Psoas muscle (tissue), 8 donors: ENCODE measurements at places on chromosomes 6 and 20.
A peak's percentile ranks its signal among the peaks of the same experiment; 100 is the strongest.

DNA sequence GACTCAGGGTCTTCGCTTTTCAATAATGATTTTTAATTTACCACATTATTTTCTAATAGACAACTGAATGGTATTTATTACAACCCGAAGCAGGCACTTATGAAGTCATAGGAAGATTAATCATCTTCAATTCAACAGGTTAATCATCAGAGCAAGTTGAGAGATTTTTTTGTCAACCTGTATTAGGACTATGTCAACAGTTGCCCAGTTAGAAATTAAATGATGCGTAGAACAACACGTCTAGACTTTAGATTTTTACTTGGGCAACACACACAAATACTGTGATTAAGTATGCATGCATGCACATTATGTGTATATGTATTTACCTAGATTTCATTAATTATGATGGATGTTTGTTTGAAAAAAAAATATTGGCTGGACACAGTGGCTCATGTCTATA lies 4.3 kb downstream of the ILRUN start:
- DNase-seq: no peak

GRCh38 chr6:47070461-47070860 lies 28.3 kb upstream of the ADGRF1 start:
- no peak for DNase-seq

DNA sequence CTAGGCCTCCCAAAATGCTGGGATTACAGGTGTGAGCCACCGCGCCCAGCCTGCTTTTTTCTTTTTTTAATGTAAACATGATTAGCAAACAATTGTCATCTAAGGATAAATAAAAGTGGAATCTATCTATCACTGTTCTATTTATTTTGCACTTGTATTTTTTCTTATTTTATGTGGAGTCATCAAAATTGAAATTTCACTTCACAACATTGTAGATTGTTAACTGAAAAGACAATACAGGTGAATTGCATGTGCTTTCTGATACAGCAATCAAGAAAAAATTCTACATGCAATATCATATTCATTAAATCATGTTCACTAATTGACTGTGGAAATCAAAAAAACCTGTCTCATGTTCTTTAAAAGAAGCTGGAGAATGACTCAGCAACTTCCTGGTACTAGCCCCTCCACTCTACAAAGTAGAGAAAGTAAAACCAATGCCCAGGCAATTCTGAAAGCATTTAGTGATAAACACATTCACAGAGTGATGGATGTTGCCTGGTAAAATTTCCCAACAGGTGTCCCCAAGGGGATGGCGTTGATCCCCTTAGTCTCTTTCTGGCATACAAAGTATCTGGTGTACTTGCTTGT lies 10.7 kb upstream of the RFX6 start:
- DNase-seq: no peak

GRCh38 chr6:128282961-128283360 lies 237.4 kb downstream of the PTPRK start:
- DNase-seq: no peak

- no peak for DNase-seq
These were observed 102.0 kb downstream of the BTBD3 start for GRCh38 chr20:12019715-12020114.

GRCh38 chr20:34062570-34063482 lies 49.2 kb downstream of the EIF2S2 start:
- no peak for DNase-seq

GRCh38 chr6:108560463-108561308 lies at the start of gene FOXO3:
Gene FOXO3 (plus strand): TSS chr6:108560917. CDS start chr6:108561209, 292 bp downstream.
- DNase-seq: peak; percentile 96

- no peak for DNase-seq
These were observed 208.6 kb upstream of the JARID2 start for GRCh38 chr6:15037253-15037652.

DNA sequence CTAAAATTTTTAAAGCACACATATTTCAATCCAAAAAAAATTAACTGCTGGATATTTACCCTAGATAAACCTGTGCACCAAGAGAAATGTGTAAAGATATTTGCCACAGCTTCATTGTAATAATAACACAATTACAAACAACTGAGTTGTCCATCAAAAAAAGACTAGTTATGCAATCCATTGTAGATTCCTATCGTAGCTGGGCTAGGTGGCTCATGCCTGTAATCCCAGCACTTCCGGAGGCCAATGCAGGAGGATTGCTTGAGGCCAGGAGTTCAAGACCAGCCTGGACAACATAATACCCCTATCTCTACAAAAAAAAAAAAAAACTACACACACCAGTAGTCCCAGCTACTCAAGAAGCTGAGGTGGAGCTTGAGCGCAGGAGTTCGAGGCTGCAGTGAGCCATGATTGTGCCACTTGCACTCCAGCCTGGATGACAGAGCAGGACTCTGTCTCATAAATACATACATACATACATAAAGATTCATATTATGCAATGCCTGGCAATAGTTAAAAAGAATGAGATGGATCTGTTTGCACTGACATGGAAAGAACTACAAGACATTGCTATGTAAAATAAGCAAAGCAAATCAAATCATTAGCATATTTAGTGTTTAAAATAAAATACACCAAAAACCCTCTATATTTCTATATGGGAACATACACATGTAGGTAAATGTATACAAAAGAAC lies 56.5 kb upstream of the CCDC28A start:
- DNase-seq: no peak

DNA sequence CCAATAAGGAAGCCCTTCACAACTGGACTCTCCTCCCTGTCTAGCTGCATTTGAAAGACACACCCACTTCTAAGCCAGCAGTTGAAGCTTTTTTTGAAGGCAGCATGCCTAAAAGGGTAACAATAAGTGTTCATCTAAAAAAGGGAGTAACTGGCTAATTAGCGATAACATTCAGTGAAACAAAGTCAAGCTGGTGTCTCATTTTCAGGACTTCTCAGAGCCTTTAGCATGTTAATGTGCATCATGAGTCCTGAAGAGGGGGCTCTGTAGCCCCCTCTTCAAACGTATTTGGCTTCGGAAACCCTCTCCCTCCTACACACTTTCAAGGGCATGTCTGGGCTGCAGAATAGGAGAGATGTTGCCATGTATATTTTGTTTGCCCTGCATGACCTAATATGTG lies 28.1 kb downstream of the SLC22A23 start:
- DNase-seq: no peak

GRCh38 chr6:84353459-84354423 lies 126.3 kb upstream of the CEP162 start:
- no peak for DNase-seq

DNA sequence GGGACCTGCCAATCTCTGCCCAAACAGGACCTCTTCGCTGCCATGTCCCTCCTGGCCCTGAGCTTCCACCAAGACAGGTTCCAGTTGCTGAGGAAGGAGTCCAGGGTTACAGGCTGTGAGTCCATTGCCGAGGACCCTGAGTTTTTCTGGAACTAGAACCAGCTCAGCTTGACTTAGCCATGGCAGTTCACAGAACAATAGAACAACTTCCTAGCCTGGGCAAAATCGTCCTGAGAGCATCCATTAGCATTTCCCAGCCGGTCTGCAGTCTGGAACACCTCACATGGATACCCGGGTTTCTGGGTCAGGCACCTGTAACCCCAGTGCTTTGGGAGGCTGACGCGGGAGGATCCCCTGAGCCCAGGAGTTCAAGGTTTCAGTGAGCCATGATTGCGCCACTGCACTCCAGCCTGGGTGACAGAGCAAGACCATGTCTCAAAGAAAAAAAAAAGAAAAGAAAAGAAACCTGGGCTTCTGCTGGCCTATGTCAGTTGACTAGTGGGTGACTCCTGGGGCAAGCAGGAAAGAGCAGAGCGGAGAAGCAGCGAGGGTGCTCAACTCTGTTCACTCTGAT lies 90.3 kb downstream of the TCP11 start:
- DNase-seq: no peak

DNA sequence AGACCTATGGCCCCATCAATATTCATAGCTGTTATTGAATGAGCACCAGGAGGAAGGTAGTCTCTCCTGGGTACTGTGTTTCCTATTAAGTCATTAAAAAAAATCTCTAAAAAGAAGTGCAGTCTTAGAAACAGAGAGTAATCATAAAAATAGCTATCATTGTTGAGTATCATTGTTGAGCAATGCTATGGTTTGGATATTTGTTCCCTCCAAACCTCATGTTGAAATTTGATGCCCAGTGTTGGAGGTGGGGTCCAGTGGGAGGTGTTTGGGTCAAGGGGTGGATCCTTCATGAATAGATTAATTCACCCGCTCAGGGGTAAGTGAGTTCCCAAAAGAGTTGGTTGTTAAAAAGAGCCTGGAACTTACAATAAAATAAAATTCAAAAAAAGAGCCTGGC lies 88.1 kb upstream of the IYD start:
- DNase-seq: no peak

DNA sequence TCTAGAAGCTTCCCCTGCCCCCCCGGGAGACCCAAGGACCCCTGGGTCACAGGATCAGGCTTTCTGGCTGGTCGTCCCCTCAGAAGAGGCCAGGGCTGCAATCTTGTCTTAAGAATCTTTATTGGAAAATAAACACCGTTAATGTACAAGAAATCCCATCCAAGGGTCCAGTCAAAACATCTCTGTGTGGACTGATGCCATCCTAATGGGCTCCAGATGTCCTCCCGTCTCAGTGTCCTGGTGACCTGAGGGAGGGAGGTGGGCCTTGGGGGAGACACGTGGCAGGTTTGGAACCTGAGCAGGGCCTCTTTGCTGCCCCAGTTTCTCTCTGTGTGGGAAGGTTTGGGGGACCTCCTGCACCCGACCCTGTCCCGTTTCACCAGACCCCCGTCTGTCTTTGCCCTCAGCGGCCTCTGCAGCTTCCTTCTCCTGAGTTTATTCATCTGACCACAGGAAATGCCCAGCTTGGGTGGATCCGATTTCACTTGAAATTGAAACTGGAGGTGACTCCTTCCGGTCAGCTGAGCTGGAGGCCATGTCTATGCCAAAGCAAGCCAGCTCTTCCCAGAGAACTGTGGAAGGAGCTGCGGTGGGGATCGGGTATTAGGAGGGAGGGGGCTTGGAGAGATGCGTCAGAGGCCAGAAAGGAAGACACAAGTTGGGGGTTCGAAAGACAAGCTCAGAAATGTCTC lies 75.1 kb downstream of the SLC2A10 start:
- no peak for DNase-seq

DNA sequence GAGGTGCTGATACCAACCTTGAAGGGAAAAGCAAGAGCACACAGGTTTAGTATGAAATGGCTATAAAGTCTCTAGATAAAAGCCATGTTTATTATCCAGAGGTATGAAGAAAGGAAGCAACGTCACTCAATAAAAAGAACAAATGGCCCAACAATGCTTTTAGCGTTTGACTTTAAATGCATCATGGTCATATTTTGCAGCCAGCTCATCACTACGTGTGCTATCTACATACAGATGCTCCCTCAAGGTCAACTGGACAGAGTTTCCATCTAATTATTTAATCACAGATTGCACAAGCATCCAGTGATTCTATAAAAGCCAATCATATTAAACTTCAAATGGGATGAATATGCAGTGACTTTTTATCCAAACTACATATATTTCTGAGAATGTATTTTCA lies 127.6 kb upstream of the SYNDIG1 start:
- DNase-seq: no peak

DNA sequence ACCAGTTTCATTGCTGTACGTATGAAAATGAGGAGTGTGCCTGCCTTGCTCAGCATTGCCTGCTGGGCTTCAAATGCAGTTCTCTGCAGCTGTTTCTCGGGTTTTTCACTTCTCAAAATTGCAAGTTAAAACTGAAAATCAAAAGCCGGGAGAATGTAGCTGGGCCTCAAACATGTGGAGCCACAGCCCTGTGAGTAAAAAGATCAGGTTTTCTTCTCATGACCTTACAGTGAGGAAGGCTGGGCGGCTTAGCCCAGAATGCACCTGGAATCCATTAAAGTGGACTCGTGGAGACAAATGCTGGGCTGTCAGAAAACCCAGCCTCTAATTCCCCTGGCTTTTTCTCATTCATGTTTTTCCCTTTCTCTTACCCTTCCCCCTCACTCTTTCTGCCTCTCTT lies 34.4 kb downstream of the DSE start:
- DNase-seq: no peak

- no peak for DNase-seq
These were observed 199.4 kb downstream of the PHACTR1 start for GRCh38 chr6:12916006-12916405.

- DNase-seq: no peak
These were observed 129.2 kb downstream of the SMOC2 start for GRCh38 chr6:168570211-168570610.

- no peak for DNase-seq
These were observed 6.7 kb upstream of the PDSS2 start for GRCh38 chr6:107466062-107466461.

- DNase-seq: no peak
These were observed 248.3 kb downstream of the GMPR start for GRCh38 chr6:16486661-16487060.

- no peak for DNase-seq
These were observed 2.6 kb downstream of the PTK7 start for GRCh38 chr6:43078691-43079090.

- peak; percentile 82 for DNase-seq
These were observed 23.9 kb downstream of the MYH7B start for GRCh38 chr20:34979366-34980153.
